ENCODE measurements at places on chromosomes 4 and X.
A peak's percentile ranks its signal among the peaks of the same experiment; 100 is the strongest.

DNA sequence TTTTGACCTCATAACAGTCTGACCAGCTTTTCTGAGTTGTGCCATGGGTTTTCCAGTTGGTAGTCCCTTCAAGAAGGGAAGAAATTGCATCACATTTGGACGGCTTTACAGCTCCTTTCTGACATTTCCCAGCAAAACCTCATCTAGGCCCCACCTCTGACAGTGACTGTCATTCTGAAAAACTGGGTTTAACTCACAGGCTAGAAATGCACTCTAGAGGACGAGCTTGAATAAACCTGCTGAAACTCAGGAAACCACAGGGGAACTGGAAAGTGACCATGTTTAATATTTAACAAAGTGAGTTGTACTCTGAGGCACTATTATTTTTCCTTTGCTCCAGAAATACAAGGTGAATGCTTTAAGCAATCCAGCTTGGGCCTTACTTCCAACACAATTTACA, 434.3 kb upstream of the RASGEF1B start:
- DNase-seq, result no peak

- no peak for DNase-seq
Measured at GRCh38 chrX:17027931-17028330, 81.5 kb downstream of the REPS2 start.

GRCh38 chr4:53695540-53696463, 104.5 kb upstream of the LNX1 start:
- DNase-seq, result no peak

GRCh38 chr4:26782830-26783202, 77.8 kb upstream of the STIM2 start:
- no peak for DNase-seq

DNA sequence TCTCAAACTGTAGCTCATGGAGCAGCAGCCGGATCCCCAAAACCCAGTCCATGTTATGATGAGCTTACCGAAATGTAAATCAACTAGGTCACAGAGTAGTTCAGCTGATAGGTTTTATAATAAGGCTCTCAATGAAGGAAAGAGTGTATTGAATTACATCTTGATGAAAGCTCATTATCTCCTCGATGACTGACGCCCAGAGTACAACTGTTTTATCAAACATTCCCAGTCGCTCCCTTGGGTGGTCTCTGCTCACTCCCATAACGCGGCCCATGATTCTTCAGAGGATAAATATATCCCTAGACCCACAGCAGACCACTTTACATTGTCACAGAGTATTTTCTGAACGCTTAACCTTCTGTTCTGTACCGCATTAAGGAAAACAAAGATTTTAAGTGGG, 452.3 kb upstream of the GALNT7 start:
- DNase-seq, result no peak

- DNase-seq, result no peak
Measured at GRCh38 chr4:1975880-1976279, 32.9 kb downstream of the NELFA start.

- no peak for DNase-seq
Measured at GRCh38 chr4:17194586-17194985, 296.1 kb upstream of the LDB2 start.

DNA sequence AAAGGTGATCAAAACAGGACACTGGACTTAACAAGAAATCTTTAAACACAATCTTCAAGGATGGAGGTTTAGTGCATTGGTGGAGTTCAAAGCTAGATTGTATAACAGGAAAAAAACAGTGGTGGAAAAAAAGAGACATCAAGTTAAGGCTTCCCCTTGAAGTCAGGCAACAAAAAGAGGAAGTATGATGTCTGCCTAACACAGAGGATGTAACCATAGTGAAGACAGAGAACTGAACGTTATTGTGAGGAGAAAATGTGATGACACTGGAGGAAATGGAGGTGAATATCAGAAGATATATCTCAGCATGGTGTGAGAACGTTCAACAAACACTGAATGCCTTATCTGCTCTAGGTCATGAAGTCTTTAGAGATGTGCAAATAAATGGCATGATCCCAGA, 192.4 kb upstream of the AR start:
- peak; percentile 7 for DNase-seq

DNA sequence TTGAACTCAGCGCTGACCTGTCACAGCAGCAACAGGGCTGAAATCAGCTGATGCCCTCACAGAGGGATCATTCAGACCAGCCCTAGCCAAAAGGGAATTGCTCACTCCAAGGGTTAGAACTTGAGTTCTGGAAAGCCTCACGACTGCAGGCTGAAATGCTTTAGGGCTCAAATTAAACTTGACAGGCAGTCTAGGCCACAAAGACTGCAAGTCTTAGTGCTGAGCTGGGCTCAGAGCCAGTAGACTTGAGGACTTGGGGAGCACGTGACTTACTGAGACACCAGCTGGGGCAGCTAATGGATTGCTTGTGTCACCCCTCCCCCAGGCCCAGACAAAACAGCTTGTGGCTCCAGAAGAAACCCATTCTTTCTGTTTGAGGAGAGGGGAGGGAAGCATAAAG, 119.0 kb upstream of the SLC6A14 start:
- DNase-seq, result no peak

DNA sequence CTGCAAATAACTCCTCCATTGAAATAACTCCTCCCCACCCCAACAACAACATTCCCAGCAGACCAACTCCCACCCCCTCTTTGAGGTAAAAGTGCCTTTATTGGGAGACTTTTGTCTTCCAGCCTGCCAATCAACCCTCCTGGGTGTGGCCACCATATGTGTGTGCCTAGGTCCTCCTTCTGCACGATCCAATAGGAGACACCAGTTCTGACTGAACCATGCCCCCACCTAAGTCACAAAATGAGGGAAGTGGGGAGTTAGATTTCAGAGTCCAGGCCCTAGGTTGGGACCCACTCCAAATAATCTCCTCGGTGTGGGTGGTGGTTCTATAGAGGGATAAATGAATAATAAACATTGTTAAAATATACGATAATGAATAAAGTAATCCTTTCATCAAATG, 3.0 kb downstream of the PLP2 start:
- DNase-seq, result peak; percentile 43
